ENCODE measurements at places on chromosomes 5 and 9. TPM values are rescaled to one million over a fixed set of nuclear protein-coding genes. Genes with fewer than 3 reads are reported as not detected.
A peak's percentile ranks its signal among the peaks of the same experiment; 100 is the strongest.

GRCh38 chr9:97571664-97572063 is 61.5 kb downstream of the TSTD2 start:
- peak; percentile 75 for DNase-seq

GRCh38 chr9:16680541-16680940 is 189.9 kb downstream of the BNC2 start:
- no peak for DNase-seq

GRCh38 chr5:109876941-109877669 is 187.4 kb downstream of the MAN2A1 start:
- no peak for DNase-seq

GRCh38 chr9:121350993-121351561 is 19.0 kb downstream of the STOM start:
- DNase-seq = no peak

DNA sequence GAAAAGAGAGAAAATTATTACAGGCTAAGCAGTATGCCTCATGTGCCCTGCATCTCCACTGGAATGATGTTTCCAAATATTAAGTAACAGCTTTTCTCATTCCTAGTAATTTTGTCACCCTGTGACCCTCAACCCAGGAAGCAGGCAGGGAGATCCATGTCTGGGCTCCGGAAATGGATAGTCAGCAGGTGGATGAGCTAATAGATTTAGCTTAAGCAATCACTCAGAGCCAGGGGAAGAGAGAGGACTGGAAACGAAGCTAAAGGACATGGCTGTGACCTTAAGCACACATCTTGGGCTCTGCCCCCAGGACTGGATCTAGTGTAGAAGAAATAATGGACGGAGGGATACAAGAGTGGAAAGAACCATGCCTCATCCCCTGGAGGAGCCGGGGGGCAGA is 89.5 kb downstream of the ARSB start:
- no peak for DNase-seq

GRCh38 chr5:57453728-57454127 is 28.9 kb downstream of the ACTBL2 start:
- DNase-seq = no peak

GRCh38 chr5:93782978-93783377 is 41.6 kb upstream of the POU5F2 start:
- no peak for DNase-seq

DNA sequence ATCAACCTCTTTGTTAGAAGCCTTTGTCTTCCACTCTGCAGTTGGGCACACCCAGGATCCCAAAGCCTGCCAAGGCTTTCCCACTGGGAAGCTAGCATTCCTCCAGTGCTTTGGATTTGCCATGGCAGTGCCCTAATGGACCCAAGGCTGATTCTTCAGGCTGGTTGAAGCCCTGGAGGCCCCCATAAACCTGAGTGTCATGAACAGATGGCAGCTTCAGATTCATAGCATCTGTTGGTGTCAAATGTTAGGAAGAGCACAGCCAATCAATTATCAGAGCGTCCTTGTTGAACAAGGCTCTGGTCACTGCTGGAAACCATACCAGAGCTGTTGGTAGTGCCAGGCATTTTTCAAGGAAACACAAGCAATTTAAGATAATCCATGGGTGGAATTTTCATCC is 241.1 kb upstream of the KLF4 start:
- no peak for DNase-seq

DNA sequence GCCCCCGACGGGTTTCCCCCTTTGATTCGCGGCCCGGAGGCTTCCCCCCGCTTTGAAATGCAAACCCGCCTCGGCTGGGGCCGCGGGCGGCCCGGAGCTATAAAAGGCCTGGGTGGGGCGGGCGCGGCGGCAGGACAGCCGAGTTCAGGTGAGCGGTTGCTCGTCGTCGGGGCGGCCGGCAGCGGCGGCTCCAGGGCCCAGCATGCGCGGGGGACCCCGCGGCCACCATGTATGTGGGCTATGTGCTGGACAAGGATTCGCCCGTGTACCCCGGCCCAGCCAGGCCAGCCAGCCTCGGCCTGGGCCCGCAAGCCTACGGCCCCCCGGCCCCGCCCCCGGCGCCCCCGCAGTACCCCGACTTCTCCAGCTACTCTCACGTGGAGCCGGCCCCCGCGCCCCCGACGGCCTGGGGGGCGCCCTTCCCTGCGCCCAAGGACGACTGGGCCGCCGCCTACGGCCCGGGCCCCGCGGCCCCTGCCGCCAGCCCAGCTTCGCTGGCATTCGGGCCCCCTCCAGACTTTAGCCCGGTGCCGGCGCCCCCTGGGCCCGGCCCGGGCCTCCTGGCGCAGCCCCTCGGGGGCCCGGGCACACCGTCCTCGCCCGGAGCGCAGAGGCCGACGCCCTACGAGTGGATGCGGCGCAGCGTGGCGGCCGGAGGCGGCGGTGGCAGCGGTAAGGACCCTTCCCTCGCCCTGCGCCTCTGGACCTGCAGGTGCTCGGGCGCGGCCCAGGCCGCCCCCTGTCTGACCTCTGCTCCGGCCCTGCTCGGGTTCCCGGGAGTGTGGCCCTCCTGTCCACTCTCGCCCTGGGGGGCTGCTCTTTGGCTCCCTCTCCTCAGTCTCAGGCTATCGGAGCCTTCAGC is at the start of gene CDX1:
TSS of gene CDX1 (plus strand) at position 129 of the 862 bp plus-strand sequence. CDS start at position 228, 99 bp downstream.
- no peak for DNase-seq

DNA sequence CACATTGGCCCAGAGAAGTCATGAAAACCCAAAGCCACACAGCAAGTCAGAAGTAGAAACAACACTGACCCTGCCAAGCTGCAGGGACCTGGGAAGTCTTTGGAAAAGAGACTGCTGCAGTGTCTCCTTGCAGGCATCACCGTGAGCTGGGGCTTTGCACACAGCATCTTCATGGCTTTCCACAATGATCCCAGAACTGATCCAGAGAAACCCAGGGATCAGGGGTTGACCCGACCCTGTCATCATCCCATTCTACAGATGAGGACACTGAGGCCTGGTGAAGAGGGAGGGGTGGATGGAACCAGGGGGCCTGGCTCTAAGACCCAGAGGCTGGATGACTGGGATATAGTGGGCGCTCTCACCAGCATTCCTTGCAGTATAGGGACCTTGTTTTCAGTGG is 4.3 kb upstream of the FAM78A start:
- no peak for DNase-seq

- no peak for DNase-seq
These were observed 760 bp downstream of the NPR3 start for GRCh38 chr5:32711681-32712480.

DNA sequence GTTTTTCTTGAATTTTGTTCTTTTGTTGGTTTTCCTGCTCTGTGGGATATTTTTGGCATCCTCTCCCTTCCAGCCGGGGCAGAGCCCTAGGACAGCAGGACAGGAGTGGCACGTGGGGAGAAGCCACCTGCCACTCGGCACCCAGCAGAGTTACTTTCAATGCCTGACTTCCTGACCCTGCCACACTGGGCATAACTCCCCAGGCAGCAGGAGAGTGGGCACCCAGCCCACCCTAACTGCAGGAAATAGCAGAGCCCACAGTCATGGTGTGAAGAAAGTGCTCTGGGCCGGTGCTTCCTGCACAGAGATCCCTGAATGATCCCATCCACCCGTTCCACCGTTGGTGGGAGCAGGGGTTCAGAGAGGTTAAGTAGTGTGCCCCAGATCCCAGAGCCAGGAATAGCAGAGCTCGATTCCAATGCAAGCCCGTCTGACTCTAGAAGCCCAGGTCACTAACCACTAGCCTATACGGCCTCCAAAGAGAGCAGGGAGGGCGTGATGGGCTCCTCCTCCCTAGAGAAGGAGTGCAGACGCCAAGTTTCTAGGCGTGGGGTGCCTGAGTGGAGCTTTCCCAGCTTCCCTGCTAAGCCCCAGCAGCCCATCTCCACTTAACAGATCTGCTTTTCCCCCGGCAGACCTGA is 8.1 kb upstream of the NUP214 start:
- DNase-seq = no peak

DNA sequence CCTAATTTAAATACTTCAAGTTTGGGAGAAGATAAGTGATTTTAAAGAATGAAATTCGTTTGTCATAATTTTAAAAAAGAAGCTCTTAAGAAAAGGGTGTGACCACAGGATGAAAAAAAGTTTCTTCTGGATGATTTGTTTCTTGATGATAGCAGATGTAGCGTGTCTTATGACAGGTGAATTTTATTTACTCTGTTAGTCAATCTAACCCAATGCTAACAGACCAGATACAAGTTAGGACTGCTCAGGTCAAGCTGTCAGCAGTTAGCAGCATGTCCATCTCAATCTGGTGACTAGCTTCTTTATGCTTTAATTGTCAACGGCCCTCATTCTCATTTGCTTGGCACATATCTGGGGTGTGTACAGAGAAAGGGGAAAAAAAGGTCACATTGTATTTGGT is 456.0 kb downstream of the BNC2 start:
- DNase-seq = no peak

GRCh38 chr5:161094411-161094810 is 242.4 kb upstream of the ATP10B start:
- DNase-seq = no peak

GRCh38 chr9:4886698-4887097 is 94.0 kb downstream of the RCL1 start:
- DNase-seq = no peak

- DNase-seq = no peak
These were observed 623.5 kb upstream of the NUDT12 start for GRCh38 chr5:104186100-104186499.

DNA sequence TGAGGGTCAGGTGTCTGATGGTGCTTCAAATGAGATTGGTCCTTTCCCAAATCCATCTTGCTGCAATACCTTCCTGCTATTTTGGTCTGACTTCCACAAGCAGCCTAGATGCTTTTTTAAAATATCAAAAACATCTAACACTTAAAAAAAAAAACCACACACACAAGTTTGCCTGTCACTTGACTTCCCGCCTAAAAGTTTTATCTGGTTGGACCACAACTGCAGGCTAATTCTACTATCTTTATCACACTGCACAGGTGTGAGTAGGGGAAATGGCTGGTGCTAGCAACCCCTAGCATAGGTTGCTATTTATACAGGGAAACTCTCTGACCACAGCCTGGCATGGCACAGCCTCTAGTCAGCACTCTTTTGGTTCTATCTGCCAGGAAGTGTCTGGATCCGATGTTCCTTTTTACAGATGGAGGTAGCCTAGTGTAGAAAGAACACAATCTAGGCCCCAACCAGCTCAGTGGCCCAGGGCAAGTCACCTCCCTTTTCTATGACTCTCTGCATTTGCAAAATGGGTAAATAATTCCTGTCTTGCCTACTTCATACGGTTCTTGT is at the start of gene HEMGN:
TSS of gene HEMGN (minus strand) at position 92 of the 564 bp plus-strand sequence. CDS start at position 56, 36 bp downstream.
- DNase-seq = no peak

DNA sequence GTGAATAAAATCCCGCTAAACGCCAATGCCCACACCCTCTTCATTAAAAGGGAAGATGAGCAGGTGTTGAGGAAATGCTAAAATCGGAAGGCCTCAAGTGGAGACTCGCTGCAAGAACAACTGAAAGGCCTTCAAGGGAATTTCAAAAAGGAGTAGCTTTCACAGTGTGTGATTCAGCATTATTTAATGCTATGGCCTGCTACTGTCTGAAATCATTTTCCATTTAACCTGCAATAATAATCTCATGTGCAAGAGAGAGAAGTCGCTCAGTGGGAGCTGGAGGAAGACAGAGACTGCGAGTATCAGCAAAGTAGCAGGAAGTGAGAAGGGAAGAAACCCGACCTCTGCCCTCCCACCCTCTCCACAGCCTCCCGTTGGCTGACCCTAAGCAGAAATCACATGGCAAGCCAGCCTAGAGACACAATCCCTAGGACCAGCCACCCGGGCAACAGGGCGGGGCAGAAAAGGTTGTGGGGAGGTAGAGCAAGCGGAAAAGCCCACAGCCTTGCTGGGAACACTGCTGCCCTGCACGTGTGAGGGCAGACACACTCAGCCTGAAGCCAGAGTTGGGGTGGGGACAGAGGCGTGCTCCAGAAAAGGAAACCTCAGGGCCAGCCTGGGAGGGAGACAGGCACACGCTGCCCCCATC is 39.9 kb upstream of the CTSL start:
- DNase-seq = peak; percentile 89

DNA sequence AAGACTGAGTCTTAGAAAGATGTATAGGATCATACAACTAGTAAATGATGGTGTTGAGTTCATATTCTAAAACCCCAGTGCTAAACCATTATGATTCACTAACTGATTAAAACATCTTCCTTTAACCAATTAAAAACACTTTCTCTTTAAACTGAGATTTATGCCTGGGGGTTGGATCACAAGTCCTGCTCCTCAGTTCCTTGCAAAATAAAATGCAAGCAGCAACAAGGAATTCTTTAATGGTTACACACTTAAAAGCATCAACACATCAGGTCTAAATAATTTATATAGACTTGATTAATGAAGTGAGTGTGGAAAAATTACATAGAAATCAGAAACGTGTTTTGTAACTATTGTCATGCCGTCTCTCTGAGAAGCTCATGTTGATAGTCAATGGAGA is 189.2 kb downstream of the TARS1 start:
- no peak for DNase-seq

DNA sequence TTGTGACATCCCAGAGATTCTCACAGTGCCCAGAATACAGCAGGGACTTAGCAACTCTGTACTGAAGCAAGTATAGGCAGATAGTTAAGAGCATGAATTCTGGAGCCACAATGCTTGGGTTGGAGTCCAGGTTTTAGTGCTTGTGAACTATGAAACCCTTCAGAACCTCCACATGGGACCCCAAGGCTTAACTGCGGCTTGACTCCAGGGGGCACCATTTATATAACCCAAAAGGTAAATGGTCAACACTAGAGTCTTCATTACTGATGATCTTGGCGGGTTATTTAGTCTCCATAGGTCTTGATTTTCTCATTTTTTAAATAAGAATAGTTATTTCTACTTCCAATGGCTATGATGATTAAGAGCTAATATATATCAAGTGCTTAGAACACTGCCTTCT is 390.3 kb downstream of the TAF11L14 start:
- DNase-seq = no peak

DNA sequence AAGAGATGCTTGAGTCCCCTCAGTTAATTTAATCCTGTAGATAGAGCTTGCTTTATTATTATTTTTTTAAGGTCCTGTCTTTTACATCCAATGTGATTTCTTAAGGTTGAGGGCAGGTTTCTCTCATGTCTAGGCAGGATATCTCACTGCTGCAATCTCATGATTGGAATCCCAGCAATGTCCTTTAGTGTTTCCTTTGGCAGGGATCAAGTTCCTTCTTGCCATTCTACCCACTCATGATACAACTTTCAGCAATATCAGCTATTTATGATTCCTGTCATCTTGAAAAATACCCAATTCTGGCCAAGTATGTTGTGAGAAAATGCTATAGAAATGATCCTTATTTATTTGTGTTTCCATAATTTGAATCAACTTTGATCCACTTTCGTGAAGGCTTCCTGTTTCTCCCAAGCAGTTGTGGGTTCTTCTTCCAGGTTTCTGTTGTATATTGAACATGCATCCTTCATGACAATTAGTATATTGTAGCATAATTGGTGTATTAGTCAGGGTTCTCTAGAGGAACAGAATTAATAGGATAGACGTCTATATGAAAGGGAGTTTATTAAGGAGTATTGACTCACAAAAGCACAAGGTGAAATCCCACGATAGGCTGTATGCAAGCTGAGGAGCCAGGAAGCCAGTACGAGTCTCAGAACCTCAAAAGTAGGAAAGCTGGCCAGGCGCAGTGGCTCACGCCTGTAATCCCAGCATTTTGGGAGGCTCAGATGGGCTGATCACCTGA is 18.4 kb upstream of the VPS13A start:
- DNase-seq = no peak

Gene ANKDD1B
- total RNA-seq = 0.64 TPM

Gene MYMK
- not detected for total RNA-seq

Gene PCDHGA12
- total RNA-seq = 4.6 TPM

Gene EMB
- 49.1 TPM for total RNA-seq

Gene LPAR1
- total RNA-seq = 42.6 TPM

Gene TMEM232
- 2.5 TPM for total RNA-seq

Gene SLC34A3
- not detected for total RNA-seq

Gene PLPP7
- total RNA-seq = 13.9 TPM

Gene LIFR
- total RNA-seq = 97.9 TPM
